ENCODE measurements at places on chromosomes 3 and 15.

GRCh38 chr3:182730675-182731042, 62.6 kb upstream of the ATP11B start:
- DNase-seq = no peak

DNA sequence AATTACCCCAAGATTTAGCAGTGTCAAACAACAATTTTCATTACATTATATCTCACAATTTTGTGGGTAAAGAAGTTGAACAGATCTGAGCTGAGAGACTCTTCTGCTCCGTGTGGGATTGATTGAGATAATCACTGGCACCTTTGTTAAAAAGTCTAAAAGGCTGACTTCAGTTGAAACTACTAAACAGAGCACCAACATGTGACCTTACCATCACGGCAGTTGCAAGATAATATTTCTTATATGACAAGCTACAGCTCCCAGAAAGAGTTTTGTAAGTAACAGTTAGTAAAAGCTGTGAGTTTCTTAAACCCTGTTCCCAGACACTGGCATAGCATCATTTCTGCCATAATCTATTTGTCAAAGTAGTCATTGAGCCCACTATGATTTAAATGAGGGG, 25.0 kb downstream of the CGGBP1 start:
- DNase-seq = no peak

DNA sequence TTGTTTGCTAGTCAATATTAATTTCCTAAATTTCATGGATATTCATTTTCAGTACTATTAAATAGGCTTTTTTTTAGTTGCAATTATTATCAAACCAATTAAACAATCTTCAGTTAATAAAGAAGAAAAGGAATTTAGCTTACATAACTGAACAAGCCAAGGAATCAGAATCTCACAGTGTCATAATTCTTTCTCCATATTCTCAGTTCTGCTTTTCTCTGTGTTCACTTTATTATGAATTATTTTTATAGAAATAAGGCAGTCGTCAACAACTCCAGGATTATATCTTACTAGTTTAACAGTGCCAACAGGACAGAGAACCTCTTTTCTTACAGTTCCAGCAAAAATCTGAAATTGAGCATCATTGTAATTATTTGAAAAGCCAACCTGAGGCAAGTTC, 221.7 kb downstream of the CGGBP1 start:
- DNase-seq = no peak

DNA sequence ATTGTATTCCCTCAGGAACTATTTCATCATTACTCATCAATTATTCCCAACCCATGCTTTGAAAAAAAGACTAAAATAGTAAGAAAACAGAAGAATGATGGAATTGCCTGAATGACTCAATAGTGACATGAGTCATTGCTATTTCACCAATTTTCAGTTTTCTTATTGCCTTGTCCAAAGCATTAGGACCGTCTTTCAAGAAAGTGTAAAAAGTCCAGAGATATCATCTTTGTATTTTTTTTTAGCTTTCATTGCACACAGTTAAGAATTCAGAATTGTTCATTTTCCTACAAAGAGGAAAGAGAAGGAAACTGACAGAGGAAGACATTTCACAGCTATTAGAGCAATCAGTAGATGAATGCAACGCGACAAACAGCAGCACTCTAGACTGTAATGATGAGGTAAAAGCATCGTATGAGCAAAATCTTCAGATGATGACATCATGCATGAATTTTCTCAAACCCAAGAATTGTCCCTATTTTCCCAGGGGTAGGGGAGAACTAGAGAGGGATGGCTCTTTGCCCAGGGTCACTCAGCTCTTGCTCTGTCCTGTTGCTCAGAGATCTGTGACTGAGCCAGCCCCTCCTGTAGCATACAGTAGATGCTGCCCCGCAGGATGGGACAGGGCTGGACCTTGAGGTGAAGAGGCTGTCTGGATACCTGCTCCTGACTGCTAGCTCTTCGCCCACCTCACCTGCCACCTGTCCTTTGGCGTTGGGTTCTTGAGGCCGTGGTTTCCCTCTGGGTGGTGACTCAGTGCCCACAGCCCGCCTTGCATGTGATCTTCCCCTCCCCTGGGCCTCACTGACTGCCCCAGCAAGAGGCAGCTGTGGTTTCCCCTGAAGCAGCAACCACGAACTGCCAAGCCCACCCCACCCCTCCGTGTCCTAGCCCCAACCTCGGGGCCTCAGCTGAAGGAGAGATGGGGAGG, 84.8 kb downstream of the PPCDC start:
- DNase-seq = peak; percentile 47

GRCh38 chr3:42189001-42189460, 77.0 kb downstream of the CCK start:
- no peak for DNase-seq

DNA sequence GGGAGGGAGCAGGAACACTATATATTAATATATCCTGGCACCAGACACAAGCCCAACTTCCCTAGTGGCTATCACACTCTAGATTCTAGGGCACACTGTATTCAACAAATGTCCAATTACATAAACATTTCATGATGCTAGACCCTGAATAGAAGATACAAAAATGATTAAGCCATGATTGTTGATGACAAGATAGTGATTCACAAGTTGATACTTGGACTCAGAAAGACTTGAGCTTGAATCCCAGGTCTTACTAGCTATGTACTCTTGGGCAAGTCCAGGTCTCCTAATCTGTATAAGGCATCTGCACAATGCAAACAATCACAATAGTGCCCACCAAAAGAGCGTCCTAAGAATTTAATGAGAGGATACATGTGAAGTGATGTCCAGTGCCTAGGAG, 10.0 kb upstream of the SNTN start:
- DNase-seq = no peak

- no peak for DNase-seq
Observed at GRCh38 chr15:62437753-62438152, 272.7 kb upstream of the C2CD4B start.

GRCh38 chr15:66092053-66093016, 161.2 kb downstream of the MEGF11 start:
- no peak for DNase-seq

GRCh38 chr15:76983590-76984375, 11.1 kb upstream of the PSTPIP1 start:
- no peak for DNase-seq

DNA sequence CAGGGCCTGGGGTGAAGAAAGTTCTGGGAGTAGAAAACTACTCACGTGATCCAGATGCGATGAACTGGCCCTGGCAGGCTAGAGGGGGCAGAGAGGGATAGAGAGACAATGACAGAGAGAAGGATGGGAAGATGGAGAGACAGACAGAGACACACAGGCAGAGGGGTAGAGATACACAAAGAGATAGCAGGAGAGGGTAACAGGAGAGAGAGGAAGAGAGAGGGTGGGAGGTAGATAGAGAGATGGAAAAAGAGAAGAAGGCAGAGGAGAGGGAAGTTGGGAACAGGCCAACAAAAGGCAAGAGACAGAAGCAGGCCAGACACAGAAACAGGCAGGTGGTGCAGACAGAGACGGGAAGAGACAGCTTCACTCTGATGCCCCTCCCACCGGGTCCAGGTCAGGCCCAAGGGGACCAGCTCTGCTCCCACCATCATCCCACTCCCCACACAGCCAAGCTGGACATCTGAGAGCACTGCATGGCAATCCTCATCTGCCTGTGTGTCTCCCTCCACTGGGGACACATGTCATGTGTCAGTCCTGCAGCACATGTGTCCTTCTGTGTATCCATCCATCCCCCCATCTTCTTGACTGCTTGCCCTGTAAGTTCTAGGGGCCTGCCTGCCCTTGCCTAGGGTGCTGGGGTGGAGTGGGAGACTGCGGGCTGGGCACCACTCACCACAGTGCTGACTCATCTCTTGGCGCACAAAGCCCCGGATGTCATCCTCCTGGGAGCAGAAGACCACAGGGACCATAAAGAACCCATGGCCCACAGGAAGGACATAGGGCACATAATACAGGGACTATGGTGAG, 2.2 kb upstream of the UCN2 start:
- DNase-seq = no peak

- no peak for DNase-seq
Observed at GRCh38 chr15:69732133-69732532, 279.5 kb downstream of the RPLP1 start.

DNA sequence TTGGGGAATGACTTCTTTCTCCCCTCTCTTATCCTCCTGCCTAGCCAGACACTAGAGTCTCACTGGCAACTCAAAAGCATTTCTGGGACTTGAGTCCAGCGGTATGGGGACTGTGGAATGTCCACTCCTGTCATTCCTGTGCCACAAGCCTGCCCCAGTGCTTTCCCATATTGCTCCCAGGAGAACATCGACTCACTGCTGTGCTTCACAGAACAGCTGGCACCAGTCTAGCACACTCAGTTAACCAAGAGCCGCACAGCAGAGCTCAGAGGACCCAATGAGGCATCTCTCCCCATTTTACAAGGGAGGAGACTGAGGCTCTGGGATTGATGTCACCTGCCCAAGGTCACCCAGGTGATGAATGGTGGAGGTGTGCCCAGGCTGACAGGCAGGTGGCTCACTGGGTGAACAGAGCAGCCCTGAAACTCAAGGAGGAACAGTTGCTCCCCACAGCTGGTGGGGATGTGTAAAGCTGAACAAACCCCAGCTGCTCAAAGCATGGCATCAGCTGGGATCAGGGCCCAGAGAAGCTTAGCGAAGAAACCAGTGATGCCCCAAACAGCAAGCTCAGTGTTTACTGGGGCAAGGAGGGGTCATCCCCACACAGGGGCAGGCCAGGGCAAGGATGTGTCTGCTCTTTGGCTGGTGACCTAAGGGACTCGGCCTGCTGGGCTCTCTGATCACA, 35.4 kb upstream of the DUSP7 start:
- DNase-seq = no peak

DNA sequence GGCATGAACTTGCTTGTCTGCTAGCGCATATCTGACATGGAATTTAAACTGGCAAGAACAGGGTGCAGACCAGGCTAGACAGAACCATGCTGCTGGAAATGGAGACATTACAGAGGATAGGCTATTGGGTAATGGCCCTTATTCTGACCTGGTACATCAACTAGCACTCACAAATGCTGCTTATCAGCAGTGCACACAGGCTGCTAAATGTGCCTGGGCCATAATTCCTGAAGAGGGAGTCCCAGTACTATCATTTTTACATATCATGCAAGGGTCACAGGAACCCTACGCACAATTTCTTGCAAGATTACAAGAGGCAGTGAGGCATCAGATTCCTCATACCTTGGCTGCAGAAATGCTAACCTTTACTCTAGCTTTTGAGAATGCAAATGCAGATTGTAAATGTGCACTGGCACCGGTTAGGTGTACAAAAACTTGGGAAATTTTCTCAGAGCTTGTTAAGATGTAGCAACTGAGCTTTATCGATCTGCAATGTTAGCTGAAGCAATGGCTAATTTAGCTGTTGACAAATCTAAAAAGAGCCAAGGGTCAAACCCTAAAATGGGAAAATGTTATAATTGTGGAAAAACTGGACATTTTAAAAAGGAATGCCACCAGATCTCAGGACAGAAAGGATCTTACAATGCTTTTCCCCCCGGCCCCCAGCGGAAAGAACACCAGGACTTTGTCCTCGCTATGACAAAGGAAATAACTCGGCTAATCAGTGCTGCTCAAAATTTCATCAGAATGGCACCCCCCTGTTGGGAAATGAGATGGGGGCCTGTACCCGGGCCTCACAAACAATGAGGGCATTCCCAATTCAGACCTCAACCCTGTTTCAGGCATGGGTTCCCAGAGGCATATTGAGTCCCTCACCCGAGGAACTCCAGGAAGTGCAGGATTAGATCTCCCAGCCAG, 21.1 kb downstream of the CCRL2 start:
- no peak for DNase-seq

GRCh38 chr15:62953021-62953420, 89.5 kb upstream of the TPM1 start:
- no peak for DNase-seq

- DNase-seq = no peak
Observed at GRCh38 chr3:37494216-37494615, 319.8 kb upstream of the LRRFIP2 start.

DNA sequence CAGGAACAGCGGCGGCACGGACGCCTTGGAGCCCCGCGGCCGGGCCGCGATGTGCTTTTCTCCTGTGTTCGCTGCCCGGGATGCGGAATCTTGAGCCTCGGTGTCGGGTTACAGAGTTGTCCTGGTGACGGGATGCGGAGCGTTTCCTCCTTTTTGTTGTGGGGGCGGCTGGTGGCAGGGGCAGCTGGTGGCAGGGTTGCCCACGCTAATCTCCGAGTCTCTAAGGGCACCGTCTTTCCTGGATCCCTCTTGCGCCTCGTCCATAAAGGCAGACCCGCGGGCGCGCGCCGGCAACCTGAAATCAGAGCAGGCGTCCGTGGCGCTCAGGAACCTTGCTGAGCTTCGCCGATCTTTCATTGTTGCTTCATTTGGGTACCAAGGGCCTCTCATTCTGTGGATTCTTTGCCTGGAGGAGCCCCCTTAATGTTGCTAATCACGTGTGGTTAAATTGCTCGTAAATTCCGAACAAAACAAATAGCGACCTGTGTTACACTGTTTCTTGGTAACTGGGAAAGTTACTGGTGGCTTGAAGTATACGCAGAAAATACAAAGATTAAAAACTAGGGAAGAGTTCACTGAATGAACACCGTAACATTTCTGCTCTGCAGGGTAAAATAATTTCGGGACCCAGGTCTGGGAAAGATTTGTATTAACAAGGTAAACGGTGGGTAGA, 844 bp upstream of the PFN2 start:
- peak; percentile 1 for DNase-seq

GRCh38 chr15:74383286-74383685, 15.8 kb upstream of the CYP11A1 start:
- no peak for DNase-seq

GRCh38 chr15:65176056-65176455, 9.1 kb downstream of the CLPX start:
- DNase-seq = no peak

DNA sequence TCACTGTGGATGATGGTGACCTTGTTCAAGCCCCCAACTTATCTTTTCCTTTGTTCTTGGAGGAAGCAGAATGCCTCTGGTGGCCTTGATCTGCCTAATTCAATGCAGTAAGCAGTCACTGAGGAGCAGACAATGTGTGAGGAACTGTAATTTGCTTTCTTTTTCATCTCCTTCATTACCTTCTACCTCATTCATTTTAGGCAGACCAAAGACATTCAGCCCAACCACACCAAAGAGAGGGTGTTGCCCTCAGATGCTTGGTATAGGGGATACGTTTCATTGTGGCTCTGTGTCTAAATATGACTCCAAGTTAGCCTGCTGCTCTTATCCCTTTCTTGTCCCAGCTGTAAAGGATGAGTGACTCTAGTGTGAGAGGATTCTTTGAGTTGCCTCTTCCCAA, 15.3 kb downstream of the EXOSC7 start:
- no peak for DNase-seq

All from stimulated activated CD8-positive, alpha-beta memory T cell treated with anti-CD3 and anti-CD28 coated beads, Interleukin-15, amount 100 ng/mL, for 4 hours (primary cell).